ENCODE measurements at places on chromosomes 7 and 10.

DNA sequence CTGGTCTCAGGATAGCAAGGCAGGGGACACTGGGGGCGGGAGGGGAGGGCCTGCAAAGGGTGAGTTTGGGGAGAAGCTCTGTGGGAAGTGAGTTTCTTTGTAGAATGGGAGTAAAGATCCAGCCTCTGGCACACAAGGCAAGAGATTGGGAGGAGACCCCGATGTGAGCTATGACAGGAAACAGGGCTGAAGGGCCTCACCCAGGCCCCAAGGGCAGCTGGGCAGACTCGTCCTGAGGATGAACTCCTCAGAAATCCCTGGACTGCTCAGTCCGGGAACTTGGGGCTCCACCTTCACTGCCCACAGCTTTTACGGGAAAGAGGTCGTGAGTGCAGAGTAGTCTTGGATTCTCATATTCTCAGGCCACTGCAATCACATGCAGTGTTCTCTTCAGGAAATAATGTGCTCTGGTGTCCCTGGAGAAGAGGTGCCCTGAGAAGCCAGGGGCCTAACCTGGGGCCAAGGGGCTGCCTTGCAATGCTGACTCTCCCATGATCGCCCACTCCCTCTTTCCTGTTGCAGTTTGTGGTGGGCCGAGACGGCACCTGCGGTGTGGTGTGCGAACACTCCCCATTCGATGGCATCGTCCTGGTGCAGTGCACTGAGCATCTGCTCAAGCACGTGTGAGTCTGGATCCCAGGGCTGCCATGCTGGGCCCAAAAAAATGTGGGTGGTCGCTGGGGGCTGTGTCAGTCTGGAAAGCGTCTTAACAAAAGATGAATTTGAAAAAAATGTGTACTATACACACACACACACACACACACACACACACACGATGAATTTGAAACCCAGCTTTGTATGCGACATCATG lies 31.3 kb upstream of the C10orf53 start:
- no peak for DNase-seq

- DNase-seq: no peak
These were observed 40.8 kb upstream of the ZNF438 start for GRCh38 chr10:31072451-31072850.

GRCh38 chr10:92590623-92591549 lies 2.0 kb upstream of the KIF11 start:
- DNase-seq: no peak

- no peak for DNase-seq
These were observed at the start of gene C10orf67 for GRCh38 chr10:23344241-23344841. TSS of gene C10orf67 (minus strand) at chr10:23344797. CDS start at chr10:23344774, 23 bp downstream.

DNA sequence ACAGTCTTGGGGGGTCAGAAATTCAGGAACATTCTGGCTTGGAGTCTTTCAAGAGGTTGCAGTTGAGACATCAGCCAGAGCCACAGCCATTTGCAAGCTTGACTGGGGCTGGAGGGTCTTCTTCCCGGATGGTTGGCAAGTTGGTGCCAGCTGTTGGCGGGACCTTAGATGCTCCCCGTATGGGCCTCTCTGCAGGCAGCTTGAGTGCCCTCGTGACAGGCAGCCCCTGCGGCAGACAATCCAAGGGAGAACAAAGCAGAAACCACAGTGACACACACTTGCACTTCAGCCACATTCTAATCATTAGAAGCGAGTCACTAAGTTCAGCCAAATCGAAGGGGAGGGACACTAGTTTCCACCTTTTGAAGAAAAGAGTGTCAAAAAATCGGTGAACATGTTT lies 59.4 kb upstream of the MXI1 start:
- DNase-seq: no peak

GRCh38 chr10:52438119-52438518 lies 124.0 kb downstream of the DKK1 start:
- no peak for DNase-seq

- no peak for DNase-seq
These were observed 15.9 kb upstream of the ATP6V0A4 start for GRCh38 chr7:138813945-138814344.

DNA sequence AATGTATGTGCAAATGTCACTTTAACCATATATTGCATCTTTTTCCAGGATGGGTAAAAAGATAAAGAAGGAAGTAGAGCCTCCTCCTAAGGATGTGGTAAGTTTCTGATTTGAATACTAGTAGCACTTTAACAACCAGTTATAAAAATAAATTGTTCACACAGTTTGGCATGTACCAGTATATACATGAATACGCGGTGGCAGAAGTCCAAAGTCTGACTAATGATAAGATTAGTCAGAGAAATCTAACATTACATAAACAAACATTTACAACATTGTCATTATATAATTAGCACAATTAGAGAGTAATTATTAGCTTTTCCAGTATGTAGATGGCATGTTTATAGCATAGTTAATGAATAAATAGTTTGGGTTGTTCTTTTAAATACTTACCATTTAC lies 4.1 kb downstream of the ARMC3 start:
- DNase-seq: no peak

- DNase-seq: no peak
These were observed 123.3 kb upstream of the FZD1 start for GRCh38 chr7:91140982-91141381.

DNA sequence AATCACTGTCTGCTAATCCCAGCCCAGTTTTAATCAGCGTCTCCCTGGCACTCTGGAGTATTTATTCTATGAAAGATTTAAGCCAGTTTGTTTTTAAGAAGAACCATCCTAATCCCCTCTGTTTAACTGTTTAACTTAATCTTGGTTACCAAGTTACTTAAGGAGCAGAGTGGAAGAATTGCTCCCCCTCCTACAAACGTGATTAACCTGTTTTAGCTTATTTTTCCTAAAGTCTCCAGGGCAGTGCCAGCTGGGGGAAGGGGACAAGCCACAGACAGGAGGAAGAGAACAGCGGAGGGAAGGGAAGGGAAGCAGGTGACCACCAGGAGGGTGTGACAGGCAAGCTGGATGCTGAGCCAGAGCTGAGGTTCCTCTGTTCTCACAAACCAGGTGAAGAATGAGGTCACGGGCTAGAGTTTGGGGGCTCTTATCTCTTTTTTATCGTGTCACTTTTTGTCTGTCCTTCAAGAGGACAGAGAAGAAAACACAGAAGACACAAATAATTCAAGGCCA lies 1.7 kb downstream of the SLC13A4 start:
- DNase-seq: no peak

DNA sequence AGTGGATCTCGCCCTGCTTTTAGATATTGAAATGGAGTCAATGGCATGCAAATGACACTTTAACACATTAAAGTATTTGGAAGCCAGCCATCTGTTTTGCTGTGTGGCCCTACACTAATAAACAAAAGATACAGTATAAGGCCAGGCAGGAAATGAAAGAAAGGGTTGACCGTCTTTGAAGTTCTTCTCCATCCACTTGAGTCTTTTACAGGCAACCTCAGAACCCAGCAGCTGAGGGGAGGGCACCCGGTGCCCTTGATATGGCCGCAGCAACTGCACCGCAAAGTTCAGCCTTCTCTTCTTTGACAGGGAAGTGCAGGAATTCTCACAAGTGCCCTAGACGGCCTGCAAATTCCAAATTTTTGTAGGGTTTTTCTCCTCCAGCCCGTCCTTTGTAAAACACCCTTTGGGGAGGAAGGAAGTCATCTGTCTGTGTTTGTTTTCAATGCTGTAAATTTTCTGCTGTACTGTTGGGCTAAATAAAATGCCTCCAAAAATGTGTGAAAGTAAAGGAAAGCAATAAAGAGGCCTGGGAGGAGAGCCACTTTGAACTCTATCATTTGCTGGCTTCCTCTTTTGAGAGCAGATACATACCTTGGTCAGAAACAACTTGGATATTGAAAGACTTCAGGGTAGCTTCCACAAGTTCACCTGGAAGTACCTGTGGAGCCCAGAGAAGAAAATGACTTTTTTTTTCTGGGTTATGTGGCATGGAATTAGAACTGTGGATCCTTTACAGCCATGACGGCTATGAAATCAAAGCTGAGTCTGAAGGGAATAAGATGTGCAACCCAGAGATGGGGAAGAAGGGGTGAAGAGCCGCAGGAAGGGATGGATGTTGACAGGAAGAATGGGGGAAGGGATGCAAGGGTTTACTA lies 3.6 kb downstream of the HOXA1 start:
- no peak for DNase-seq

- DNase-seq: no peak
These were observed 71.2 kb upstream of the DUSP5 start for GRCh38 chr10:110426294-110427181.

- DNase-seq: no peak
These were observed 19.8 kb downstream of the GPR141 start for GRCh38 chr7:37703361-37703760.

Measured in 8988T (cell line).